Hematopoietic multipotent progenitor cell treated with erythropoietin and hydrocortisone succinate and interleukin-3 and kit ligand, for 6 days (in vitro differentiated cells): ENCODE measurements at places on chromosomes 12 and 14.
A peak's percentile ranks its signal among the peaks of the same experiment; 100 is the strongest.

DNA sequence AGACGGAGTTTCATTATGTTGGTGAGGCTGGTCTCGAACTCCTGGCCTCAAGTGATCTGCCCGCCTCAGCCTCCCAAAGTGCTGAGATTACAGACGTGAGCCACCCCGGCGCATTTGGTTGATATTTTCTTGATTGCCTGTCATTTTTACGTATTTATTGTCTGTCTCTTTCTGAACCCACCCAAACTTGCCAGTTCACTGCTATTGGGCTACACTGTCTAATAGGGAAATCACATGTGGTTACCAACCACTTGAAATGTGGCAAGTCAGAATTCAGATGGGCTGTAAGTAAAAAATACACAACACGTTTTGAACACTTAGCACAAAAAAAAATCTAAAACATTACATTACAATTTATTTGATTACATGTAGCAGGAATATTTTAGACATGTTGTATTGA is 2.1 kb downstream of the WSB2 start:
- no peak for DNase-seq

DNA sequence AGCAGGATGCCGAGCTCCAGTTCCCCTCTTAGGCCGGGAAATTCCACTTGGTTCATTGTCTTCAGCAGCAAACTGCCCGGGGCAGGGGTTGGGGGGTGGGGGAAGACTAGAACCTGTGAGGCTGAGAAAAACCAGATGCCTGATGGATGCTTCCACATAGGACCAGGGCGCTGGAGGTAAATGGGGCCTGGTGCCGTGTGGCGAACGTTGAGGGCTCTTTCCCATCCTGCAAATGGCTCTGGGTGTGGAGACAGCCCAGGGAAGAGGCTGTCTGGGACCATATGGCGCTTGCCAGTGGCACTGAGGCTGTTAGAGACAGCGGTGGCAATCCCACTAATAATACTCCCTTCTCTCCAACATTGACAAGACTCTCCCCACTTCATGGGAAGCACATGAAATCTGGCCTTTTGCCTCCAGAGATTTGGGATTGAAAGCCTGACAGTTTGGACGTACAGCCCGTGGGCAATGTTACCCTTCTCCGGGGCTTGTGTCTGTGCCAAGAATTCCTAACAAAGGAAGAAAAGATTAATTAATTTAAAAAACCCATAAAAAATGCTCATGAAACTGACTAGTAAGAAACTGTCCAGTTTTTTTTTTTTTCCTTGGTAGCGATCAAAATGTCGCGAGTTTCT is 44.5 kb downstream of the MAP1LC3B2 start:
- no peak for DNase-seq

- no peak for DNase-seq
Measured at GRCh38 chr14:98345161-98345560, 926.8 kb downstream of the BCL11B start.

- no peak for DNase-seq
Measured at GRCh38 chr12:98821866-98822265, 176.8 kb downstream of the APAF1 start.

DNA sequence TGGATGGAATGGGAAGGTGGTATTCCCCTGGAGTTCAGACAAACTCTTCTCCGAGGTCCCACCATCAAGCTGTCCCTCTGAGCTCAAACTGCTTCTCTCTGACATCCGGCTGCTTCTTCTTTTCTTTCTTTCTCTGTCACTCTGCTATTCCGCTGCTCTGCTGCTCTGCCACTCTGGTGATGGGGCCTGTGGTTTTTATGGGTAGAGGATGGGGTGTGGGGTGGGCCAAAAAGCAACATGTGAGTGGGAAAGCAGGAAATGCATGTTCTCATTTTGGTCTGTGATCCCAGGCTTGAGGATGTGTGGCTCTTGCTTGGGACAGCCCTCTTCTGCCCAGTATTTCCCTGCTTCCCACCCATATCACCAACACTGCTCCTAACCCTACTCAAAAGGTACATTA is 30.6 kb downstream of the CLECL1 start:
- DNase-seq, result peak; percentile 25

DNA sequence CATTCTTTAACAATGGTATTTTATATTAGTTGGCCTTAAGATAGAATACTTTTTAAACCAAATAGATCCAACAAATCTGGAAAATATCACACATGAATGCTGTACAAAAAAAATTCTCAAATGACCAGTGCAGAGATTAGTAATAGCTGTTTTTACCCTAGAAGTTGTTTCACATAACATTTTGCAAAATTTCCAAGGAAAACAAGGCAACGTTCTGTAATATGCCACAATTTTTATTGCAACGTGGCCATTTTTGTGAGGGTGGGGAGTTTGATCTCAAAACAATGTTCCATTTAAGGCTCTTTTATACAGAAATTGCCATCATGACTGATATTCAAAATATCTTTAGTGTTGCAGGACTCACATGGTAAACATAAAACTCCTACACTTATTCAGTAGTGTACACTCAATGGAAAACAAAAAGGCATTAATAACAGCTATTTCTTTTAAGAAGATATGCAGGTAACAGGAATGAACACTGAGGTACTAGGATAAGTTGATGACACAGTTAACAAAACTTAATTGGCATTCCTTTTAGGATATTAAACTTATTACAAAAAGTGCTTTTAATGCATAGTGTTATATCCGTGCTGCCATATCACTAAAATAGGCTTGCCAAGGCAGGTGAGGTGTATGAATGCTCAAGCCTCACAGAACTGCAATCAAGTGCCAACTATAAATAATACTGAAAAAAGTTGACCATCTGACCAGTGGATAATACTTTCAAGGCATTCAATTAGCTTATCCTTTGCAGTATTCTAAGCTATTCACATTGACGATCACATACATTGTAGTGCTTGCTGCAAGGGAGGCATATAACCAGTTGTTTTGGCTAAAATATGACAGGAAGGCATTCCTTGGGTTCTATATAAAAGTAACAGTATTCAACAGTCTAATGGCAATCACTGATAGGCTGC is 2.3 kb downstream of the CFL2 start:
- no peak for DNase-seq

GRCh38 chr14:99682809-99683618 is 1.1 kb upstream of the CYP46A1 start:
- DNase-seq, result peak; percentile 86

DNA sequence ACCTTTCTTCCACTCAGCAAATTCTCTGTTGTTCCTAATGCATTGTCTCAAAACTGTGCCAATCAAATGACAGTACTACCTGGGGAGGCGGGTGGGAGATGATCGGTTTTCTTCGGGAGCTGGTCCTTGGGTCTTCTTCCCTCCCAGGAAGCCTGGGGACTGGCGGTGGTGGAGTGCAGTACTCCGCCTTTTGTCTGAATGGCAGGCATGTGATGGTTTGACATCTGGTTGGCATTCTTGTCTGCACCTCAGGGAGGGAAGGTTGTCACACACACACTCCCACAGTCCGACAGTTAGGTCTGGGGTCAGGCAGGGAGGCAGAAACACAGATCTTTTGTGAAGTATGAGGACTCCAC is 114.8 kb downstream of the SNAPC1 start:
- DNase-seq, result no peak

DNA sequence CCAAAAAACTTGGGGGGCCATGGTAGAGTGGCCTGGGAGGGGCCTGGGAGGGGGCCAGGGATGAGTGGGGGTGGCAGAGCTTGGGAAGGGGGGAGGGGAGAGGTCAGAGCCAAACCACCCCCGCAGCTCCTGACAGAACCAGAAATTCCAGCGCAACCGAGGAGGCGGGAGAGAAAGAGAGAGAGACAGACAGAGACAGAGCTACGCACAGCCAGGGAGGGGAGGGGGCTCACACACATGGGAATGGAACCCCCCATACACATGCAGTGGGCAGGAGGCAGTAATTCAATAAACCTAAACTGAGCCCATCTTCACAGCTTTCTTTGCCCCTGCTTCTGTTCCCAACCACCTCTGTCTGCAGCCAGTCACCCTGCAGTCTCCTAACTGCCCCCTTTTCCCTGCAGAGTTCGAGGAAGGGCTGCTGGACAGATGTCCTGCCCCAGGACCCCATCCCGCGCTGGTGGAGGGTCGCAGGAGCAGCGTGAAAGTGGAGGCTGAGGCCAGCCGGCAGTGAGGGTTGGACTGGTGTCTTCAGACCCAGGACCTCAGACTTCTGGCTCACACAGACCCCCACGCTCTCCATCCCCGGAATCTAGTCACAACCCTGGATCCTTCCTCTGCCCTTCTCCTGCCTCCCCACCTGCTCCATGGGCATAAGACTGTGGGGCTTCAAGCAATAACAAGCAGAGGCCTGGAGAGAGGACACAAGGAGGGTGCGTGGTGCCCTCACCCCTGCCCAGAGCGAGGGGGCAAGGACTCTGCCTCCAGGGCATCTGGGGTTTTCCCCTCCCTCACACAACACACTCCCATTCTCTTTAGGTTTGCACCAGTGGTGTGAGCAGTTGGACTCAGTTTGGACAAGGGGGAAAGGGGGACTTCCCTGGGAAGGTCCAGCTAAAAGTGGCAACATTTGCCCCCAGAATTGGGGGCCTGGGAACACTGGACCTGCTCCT is 5.6 kb downstream of the NAB2 start:
- DNase-seq, result no peak

DNA sequence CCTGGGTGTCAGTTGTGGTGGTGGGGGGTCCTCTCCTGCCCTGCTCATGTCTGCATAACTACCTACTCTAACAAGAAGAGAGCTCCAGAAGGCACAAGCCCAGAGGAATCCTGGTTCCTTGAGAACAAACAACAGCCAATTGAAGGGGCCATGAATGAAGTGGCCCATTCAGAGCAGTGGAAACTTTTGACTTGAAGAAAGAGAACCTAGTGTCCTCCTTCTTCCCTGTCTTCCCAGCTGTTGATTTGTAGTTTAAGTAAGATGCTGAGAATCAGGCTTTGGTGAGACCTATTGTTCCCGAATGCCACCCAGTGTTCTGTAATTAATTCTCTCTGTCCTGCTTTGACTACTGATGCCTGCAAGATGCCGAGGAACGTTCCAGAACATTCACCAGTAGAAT is 79.2 kb downstream of the C14orf132 start:
- no peak for DNase-seq
